Caco-2 (cell line): ENCODE measurements at places on chromosomes 12 and 14.

DNA sequence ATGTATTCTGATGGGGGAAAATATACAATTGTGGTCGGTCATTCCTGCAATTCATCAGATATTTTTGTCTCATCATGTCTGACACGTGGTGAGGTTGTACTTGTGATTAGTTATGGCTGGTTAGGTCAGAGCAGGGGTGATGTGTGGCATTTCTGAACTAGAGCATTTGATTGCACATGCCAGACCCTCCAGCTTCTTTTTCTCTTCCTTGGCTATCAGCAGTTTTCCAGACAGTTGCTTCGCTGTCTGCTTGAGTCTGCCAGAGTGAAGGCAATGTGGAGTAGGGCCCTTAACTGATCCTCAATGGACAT, 25.9 kb downstream of the TMEM117 start:
- DNase-seq = no peak

DNA sequence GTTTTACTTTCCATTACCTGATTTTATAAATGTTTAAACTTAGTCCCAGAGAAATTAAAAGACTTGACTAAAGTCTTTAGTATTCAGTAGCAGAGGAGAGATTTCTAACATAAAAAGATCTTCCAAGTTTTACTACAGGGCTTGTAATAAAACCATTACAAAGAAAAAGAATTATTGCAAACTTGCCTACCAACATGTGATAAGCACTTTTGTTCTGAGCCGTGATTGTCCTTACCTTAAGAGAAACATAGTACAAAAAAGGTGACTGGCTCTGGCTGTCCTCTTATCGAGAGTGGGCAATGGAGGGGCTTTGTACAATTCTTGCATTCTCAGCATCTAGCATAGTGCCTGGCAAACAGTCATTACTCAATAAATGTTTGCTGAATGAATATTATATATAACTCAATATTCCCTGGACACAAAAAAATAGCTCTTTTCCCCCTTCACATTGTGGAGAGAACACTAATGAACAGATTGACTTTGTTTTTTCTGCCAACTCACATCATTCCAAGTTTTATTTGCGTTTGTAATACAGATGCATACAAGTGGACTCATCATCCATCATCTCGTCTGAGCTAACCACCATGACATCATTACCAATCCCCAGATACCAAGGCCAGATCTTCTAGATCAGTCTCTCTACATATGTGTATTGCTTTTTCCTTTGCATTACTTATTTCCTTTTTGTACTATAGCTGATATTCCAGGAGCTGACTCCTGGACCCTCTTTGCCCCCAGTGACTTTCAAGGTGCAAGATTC, 192.8 kb upstream of the EEA1 start:
- no peak for DNase-seq

DNA sequence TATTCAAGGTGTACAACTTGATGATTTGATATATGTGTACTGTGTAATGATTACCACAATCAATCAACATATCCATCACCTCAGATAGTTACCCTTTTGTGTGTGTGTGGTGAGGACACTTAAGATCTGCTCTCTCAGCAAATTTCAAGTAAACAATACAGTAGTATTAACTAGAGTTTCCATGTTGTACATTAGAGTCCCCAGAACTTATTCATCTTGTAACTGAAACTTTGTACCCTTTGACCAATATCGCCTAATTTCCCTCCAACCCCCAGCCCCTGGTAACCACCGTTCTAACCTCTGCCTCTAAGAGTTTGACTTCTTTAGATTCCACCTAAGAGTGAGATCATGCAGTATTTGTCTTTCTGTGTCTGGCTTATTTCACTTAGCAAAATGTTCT, 12.1 kb downstream of the ADCK1 start:
- no peak for DNase-seq

DNA sequence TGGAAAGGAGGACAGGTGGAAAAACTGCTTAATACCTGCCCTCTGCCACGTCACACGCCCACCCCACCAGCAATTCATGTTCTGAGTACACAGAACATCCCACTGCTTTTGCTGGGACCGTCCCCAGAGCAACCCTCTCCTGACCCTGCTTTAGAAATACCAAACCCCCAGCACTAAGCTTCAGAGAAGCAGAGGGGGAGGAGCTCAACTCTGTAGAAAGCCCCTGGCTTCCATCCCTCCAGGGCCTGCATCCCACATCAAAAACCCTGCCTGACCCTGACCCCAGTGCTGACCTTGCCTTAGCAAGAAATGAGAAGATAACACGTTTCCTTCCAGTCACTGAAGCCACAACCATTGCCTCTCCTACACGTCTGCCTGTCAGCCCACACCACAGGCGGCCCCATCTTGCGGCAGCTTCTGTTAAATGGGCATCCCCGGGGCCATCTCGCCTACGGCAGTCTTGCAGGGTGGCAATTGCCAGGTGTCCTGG, 19.7 kb downstream of the VDR start:
- DNase-seq = no peak

- DNase-seq = peak; percentile 40
Observed at GRCh38 chr14:27528328-27528727, 930.5 kb upstream of the NOVA1 start.

DNA sequence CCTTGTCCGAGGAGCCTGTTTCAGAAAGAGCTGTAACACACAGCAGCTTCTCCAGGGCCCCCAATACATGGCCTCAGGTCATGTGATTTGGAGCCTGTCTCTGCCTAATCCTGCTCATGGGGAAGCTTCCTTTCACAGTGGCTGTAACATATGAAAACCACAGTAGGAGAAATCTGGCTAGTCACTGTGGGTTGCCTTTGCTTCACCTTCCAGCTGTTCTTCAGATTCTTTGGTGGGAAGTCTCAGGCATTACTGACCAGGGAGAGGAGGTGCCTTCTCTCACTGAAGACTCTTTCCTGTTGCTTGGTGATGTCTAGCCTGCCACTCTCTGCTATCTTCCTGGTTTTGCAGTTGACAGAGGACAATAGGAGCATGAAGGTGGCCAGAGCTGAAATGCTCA, 350.6 kb downstream of the DPF3 start:
- no peak for DNase-seq

- no peak for DNase-seq
Observed at GRCh38 chr12:76470028-76470939, 89.3 kb downstream of the OSBPL8 start.

DNA sequence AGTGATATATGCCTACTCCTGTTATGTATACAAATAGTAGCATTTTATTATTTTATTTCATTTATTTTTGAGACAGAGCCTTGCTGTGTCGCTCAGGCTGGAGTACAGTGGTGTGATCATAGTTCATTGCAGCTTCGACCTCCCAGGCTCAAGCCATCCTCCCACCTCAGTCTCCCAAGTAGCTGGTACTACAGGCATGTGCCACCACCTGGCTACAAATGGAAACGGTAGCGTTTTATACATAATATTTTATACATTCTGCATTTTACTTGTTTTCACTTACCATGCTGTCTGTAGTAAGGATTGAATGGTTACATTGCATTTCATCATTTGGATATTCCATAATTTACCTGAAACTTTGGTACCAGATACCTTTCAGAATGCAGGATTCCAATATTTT, 14.1 kb downstream of the C1R start:
- DNase-seq = no peak

- DNase-seq = no peak
Observed at GRCh38 chr12:8038659-8039114, 6.2 kb downstream of the FOXJ2 start.

GRCh38 chr14:53946071-53946403, 10.6 kb downstream of the BMP4 start:
- no peak for DNase-seq

GRCh38 chr12:66262737-66263136, 39.6 kb upstream of the HELB start:
- no peak for DNase-seq

GRCh38 chr12:51404627-51405026, 13.4 kb upstream of the GALNT6 start:
- DNase-seq = no peak

GRCh38 chr12:68011882-68012207, 22.6 kb downstream of the IFNG-AS1 start:
- no peak for DNase-seq

DNA sequence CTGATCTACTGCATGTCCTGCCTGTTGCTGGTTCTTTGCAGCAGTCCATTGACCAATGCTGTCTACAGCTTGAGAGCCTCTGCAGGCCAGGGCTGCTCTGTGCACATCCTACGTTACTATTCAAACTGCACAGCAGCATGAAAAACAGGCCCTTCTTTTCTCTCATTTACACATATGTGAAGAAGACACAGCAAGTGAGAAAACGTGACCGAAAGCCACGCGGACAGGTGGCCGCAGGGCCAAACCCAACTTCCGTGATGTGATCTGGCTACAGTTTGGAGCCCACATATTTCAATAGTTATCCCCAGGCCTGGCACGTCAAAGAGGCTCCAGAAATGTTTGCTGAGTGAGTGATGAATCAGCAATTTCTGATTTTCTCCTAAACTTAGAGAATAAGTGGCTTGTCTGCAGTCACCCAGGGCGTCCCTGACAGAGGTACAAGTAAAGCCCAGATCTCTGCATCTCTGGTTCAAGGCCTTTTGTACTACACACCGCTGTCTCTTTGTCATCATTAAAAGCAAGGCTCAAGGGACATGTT, 17.9 kb upstream of the TCL1B start:
- DNase-seq = no peak

GRCh38 chr12:120474616-120474960, 5.0 kb upstream of the SRSF9 start:
- peak; percentile 52 for DNase-seq

DNA sequence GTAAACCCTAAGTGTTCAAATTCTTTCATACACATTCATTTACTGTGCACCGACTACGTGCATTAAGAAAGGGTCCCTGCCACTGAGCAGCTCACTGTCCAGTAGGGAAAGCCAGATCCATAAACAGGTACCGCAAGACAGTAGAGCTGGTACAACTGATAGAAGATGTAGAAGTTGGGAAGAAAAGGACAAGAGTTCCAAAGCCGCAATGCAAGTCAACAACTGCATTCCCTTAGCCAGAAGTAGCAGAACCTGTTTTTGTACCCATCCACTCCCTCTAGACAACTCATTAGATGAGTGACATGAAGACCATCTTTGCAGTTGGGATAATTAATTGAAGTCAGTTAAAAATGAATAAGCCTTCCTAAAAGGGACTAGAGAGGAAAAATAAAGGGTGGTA, 1.3 kb downstream of the SENP1 start:
- peak; percentile 54 for DNase-seq

DNA sequence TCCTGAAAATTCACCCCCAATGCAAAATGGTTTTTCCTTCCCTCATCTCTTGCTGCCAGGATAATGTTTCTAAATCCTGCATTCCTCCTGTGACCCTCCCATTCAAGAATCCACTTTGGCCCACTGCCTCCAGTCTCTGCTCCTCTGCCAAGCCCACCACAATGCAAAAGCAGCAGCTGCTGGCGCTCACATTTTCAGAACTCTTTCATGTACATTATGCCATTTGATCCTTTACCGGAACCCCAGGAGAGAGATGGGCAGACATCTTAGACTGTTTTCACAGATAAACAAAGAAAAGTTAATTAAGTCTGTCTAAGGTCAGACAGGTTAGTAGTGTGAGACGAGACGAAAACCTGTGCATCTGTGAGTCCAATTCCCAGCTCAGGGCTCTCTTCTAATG, 12.9 kb downstream of the LRIG3 start:
- no peak for DNase-seq

- no peak for DNase-seq
Observed at GRCh38 chr14:29054119-29054518, 287.5 kb downstream of the FOXG1 start.
